ENCODE measurements at places on chromosomes 13 and 19. TPM values are rescaled to one million over a fixed set of nuclear protein-coding genes. Genes with fewer than 3 reads are reported as not detected.

Gene PRR12
- total RNA-seq: 29.9 TPM

Gene ZNF541
- not detected for total RNA-seq

- no peak for DNase-seq
Observed at GRCh38 chr19:29497241-29497640, 28.6 kb upstream of the VSTM2B start.

DNA sequence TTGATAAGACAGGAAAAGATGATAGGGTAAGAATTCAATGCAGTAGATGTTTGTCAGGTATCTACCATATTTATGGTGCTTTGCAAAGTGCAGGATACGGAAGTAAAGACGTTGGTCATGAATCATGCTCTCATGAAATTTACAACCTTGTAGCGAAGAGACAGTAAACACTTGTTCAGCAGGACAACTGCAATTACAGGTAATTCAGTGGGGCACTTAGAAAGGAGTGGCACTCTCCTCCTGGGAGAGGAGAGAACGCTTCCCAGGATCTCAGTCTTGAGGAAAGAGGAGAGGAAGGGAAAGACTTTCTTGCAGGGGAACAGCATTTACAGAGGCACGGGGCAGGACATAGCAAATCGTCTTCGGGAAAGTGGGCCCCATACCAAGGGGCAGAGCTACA, 46.4 kb downstream of the SOX1 start:
- no peak for DNase-seq

DNA sequence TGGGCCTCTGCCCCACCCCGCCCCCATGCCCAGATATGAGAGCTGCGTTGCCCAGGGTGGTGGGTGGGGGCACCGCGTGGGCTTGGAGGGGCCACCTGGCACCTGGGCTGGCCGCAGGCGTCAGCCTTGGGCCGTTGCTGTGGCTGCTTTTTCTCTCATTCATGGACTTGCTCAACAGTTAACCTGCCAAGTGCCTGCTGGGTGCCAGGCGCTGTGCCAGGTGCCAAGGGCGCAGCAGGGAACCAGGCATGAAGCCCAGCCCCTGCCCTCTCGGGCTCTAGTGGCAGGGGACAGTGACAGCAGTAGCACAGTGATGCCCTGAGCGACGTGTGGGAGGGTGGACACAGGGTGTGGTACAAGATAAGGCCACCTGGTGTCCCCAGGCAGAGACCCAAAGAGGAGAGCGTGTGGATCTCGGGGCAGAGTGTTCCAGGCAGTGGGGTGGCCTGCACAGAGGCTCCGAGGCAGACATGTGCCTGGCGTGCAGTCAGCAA, 28.1 kb downstream of the DHX34 start:
- DNase-seq: no peak

All from astrocyte (in vitro differentiated cells and primary cell).